Neural progenitor cell (in vitro differentiated cells): ENCODE measurements at places on chromosomes 4 and X. TPM values are rescaled to one million over a fixed set of nuclear protein-coding genes. Genes with fewer than 3 reads are reported as not detected.

Gene ASB12
- total RNA-seq: 0.19 TPM in 1 of 2 replicates, not detected in the other

GRCh38 chrX:79266702-79267101, 100.4 kb downstream of the ITM2A start:
- no peaks in the 10 kb centered on the region for H3K27me3 ChIP-seq
- H3K4me3 ChIP-seq: no peak overlapping the region
- H3K27ac ChIP-seq: no peak overlapping the region
- H3K36me3 ChIP-seq: no peaks in the 10 kb centered on the region
- DNase-seq: no peak

DNA sequence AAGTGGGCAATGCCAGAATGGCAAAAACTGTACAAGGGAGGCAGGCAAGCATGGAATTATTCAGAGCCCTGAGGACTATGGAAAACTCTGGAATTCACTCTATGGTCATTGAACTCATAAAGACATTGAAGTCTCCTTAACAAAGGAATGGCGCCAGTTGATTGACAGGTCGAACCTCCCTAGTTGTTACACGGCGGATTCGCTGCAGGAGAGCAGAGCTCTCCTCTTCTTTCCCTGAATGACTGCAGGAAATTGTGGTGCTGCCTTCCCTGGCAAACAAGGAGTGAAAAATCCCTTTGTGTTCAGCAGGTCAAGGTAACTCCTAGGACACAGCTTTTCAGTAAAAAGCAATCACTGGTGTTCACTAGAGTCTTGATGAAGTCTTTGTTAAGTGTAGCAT, 732.8 kb upstream of the FRG1 start:
- peak; percentile 30 for DNase-seq
- no peaks in the 10 kb centered on the region for H3K27me3 ChIP-seq
- H3K4me1 ChIP-seq: no peaks in the 10 kb centered on the region
- H3K4me3 ChIP-seq: no peak overlapping the region
- H3K27ac ChIP-seq: no peak overlapping the region

DNA sequence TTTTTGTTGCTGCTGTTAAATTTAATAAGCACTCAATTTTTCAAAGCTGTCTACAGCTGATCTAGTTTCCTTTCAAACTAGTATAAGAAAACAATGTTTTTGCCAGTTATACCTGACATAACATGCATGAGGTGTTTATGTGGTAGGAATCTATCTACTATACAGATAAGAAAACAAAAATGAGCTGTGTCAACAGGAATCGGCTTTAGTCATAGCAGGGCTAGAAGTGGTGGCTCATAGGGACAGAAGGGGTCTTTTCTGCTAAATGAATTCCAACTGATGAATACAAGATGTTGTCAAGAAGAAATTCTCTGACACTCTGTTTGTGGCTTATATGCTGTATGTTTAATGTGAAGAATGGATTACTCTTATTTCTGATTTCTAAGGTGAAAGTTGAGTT, 55.7 kb upstream of the CLNK start:
- no peak overlapping the region for H3K27ac ChIP-seq
- no peaks in the 10 kb centered on the region for H3K36me3 ChIP-seq
- no peak for DNase-seq
- no peaks in the 10 kb centered on the region for H3K4me1 ChIP-seq
- no peaks in the 10 kb centered on the region for H3K27me3 ChIP-seq

Gene GYG2
- 44.4 and 65.6 TPM in 2 replicates for total RNA-seq

GRCh38 chrX:46589977-46590723, 16.6 kb downstream of the CHST7 start:
- H3K36me3 ChIP-seq: no peaks in the 10 kb centered on the region
- H3K27me3 ChIP-seq: no peaks in the 10 kb centered on the region
- no peak for DNase-seq
- H3K4me1 ChIP-seq: peaks cover 5% of the 10 kb centered on the region

DNA sequence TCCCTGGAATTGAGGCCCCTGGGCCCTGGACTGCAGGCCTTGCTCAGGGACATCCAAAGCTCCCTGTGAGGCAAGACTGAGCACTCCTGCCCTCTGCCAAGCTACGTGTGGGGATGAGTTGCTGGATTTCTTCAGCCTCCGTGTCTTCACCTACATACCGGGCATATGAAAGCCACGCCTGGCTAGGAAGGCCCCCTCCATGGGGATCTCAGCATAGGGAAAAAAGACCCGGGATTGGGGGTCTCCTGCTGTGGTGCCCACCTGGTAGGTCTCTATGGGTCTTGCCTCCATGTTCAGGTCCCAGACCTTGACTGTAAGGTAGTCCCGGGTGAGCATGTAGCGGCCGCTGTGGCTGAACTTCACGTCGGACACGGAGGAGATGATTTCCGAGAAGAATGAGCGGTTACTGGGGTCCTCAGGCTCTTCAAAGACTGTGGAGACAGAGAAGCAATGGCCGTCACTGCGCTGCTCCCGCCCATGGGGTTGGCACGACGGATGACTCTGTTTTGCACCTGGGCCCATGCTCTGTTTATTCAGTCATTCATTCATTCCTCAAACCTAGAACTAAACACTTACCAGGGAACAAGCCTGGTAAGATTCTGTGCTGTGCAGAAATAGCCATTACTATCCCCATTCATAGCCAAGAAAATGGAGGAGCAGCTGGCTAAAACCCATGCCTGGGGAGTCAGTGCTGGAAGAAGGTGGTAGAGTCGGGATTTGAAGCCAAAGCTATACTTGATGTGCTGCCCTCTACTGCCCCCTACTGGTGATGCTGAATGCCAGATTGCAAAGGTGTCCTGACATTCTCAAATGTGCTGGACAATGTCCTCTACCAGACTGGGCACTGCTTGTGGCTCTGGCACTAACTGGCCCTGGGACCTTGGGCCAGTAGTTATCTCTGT, 63.9 kb downstream of the WFS1 start:
- no peaks in the 10 kb centered on the region for H3K36me3 ChIP-seq
- H3K27me3 ChIP-seq: peaks cover 6% of the 10 kb centered on the region
- peaks cover 12% of the 10 kb centered on the region for H3K4me1 ChIP-seq

Gene SSX2
- not detected in 2 replicates for total RNA-seq

DNA sequence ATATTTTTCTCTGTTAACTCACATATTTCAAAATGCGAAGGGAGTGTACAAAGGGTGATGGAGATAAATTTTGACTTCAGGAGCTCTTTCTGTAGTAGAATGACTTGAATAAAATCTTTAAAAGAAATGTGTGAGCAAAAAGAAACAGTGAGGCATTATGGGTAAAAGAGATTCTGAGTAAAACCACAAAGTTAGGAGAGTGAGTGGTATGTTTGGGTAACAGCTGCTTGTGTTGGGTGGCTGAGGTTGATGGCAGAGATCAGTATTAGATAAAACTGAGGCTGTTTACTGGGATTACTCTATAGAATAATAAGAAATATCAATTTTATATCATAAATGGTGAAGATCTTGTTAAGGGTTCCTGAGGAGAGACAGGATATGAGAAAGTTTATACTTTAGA, 434.2 kb upstream of the AMOT start:
- no peaks in the 10 kb centered on the region for H3K36me3 ChIP-seq
- H3K27ac ChIP-seq: no peak overlapping the region
- H3K4me3 ChIP-seq: no peak overlapping the region
- no peaks in the 10 kb centered on the region for H3K27me3 ChIP-seq
- no peaks in the 10 kb centered on the region for H3K4me1 ChIP-seq

- no peak overlapping the region for H3K4me3 ChIP-seq
- no peaks in the 10 kb centered on the region for H3K36me3 ChIP-seq
- DNase-seq: no peak
- no peak overlapping the region for H3K27ac ChIP-seq
- H3K27me3 ChIP-seq: no peaks in the 10 kb centered on the region
Measured at GRCh38 chrX:47180346-47180745, 13.3 kb upstream of the UBA1 start.

Gene MAP7D2
- total RNA-seq: 2.0 and 2.6 TPM in 2 replicates

GRCh38 chr4:154677300-154677699, 64.8 kb upstream of the FGG start:
- H3K4me1 ChIP-seq: no peaks in the 10 kb centered on the region
- H3K27me3 ChIP-seq: no peaks in the 10 kb centered on the region
- no peak overlapping the region for H3K4me3 ChIP-seq
- no peaks in the 10 kb centered on the region for H3K36me3 ChIP-seq
